Hepatocyte (in vitro differentiated cells): ENCODE measurements at places on chromosomes 13 and 19. TPM values are rescaled to one million over a fixed set of nuclear protein-coding genes. Genes with fewer than 3 reads are reported as not detected.
A peak's percentile ranks its signal among the peaks of the same experiment; 100 is the strongest.

The SPATA13 gene
- polyA plus RNA-seq = 12.4 and 12.9 TPM in 2 replicates

GRCh38 chr19:48368936-48369335 lies 4.8 kb downstream of the SYNGR4 start:
- H3K4me3 ChIP-seq = no peak overlapping the region
- peaks cover 10% of the 10 kb centered on the region for H3K4me1 ChIP-seq
- no peaks in the 10 kb centered on the region for H3K27me3 ChIP-seq
- H3K27ac ChIP-seq = no peak overlapping the region

The GPC5 gene
- 3.9 and 4.7 TPM in 2 replicates for polyA plus RNA-seq

- no peak overlapping the region for H3K4me3 ChIP-seq
- no peaks in the 10 kb centered on the region for H3K36me3 ChIP-seq
Measured at GRCh38 chr13:46676378-46676725, 120.6 kb downstream of the ESD start.

DNA sequence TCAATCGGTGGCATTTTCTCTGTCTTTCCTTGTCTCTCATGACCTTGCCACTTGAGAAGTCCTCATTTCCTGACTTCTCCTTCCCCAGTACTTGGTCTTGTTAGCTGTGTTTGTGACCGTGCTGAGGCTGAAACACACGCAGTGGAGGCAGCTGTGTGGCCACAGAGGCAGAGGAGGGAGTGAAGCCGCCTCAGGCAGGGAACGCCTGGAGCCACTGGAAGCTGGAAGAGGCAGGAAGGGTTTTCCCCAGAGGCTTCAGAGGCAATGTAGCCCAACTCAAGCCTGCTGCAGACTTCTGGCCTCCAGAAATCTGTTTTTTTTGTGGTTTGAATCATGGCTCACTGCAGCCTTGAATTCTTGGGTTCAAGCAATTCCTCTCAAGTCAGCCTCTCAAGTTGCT lies 29.2 kb upstream of the ARGLU1 start:
- H3K4me3 ChIP-seq = no peak overlapping the region
- no peaks in the 10 kb centered on the region for H3K27me3 ChIP-seq
- no peaks in the 10 kb centered on the region for H3K4me1 ChIP-seq

The SMIM7 gene
- 99.2 and 105 TPM in 2 replicates for polyA plus RNA-seq

The PSG7 gene
- polyA plus RNA-seq = not detected in 2 replicates

GRCh38 chr13:82772816-82773215 lies 1109.5 kb downstream of the SLITRK1 start:
- H3K4me3 ChIP-seq = no peak overlapping the region
- H3K4me1 ChIP-seq = no peaks in the 10 kb centered on the region
- no peaks in the 10 kb centered on the region for H3K36me3 ChIP-seq

DNA sequence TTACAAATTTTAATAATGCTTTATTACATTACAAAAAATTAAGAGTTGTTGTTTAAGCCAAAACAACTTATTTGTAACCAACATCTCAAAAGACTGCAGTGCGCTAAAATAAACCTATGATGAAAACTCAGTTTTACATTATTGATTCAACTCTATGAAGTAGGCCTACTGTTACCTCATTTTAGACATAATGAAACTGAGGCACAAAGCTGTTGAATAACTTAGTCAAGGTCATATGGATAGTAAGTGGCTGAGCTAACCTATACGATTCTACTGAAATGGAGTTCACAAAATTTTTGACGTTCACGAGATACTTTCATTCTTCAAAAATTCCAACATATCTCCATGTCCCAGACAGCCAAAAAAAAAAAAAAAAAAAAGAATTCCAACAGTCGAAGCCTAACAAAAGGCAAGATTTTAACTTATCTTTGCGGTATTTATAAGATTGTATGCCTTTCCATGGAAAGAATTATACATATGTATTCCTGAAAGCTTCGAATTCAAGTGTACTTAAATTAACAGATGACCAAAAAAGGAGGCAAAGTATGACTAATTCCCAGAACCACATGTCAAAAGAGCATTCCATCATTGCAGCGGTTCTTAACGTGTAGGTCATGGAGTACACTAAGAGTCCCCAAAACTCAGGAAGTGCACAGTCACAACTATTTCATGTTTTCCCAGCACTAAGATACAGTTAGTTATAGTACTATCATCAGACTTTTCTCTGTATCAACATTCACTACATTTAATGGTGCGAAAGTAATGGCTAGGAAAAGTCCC lies 69.4 kb downstream of the PSPC1 start:
- no peak overlapping the region for H3K4me3 ChIP-seq
- H3K27ac ChIP-seq = no peak overlapping the region
- H3K4me1 ChIP-seq = no peaks in the 10 kb centered on the region
- no peaks in the 10 kb centered on the region for H3K36me3 ChIP-seq
- DNase-seq = no peak

DNA sequence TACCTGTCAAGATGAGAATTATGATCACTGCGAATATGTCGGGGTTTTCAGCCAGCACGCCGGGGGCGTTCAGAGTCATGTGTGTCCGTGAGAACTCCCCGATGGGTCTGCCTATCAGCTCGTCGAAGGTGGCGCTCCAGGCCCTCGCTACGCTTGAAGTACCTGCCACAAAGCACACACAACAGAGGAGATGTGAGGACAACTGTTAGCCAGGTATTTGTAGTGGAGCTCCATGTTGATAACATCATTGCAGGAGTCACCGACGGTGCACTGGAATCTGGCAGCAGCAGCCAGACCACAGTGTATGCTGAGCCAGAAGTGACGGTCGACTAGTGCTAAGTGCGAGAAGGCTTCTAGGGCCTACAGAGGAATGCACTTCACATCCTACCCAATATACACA lies 62.7 kb downstream of the SLC7A1 start:
- DNase-seq = no peak
- H3K27ac ChIP-seq = peak overlapping the region; percentile 31
- no peaks in the 10 kb centered on the region for H3K27me3 ChIP-seq
- no peaks in the 10 kb centered on the region for H3K4me1 ChIP-seq

DNA sequence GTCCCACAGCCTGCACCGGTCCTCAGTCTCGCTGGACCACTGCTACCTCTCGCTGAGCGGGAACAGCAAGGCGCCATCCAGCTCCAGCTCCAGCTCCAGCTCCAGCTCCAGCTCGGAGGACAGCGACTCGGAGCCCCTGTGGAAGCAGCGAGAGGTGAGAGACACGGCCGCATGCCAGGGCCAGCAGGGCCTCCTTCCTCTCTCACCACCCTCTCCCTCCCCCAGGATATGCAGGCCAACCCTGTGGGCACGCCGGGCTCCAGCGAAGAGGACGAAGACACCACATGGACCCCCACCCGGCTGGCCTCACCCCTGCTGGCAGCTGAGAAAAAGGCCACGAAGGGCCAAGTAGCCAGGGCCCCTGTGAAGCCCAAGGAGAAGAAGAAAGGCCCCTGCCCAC lies 7.3 kb downstream of the SIX5 start:
- no peak overlapping the region for H3K27ac ChIP-seq
- H3K27me3 ChIP-seq = no peaks in the 10 kb centered on the region
- H3K4me1 ChIP-seq = peaks cover 29% of the 10 kb centered on the region
- H3K36me3 ChIP-seq = no peaks in the 10 kb centered on the region
- DNase-seq = no peak
- H3K4me3 ChIP-seq = no peak overlapping the region

The CEACAM6 gene
- polyA plus RNA-seq = 4.5 and 5.3 TPM in 2 replicates

DNA sequence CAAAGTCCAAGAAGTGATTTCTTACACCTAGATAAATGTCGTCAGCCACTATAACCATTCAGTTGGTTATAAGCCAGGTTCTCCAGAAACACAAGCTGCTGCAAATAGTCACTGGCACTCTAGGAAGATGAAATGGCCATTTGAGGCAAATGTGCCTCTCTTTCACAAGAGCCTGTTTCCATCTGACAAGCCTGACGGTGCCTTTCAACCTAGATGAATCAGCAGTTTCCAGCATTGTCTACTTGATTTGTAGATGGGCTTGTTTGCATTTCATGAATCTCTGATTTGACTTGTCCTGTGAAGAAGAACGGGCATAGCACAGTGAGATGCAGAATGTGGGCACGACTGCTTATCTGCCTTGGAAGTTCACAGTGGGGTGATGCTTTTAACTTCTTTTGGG lies 327.2 kb downstream of the LMO7 start:
- no peaks in the 10 kb centered on the region for H3K36me3 ChIP-seq
- H3K4me1 ChIP-seq = no peaks in the 10 kb centered on the region
- no peak overlapping the region for H3K27ac ChIP-seq
- no peak overlapping the region for H3K4me3 ChIP-seq
- DNase-seq = no peak

GRCh38 chr13:99342723-99343315 lies 35.6 kb upstream of the GPR183 start:
- no peaks in the 10 kb centered on the region for H3K4me1 ChIP-seq
- no peak overlapping the region for H3K4me3 ChIP-seq
- no peak overlapping the region for H3K27ac ChIP-seq
- H3K36me3 ChIP-seq = no peaks in the 10 kb centered on the region
- no peak for DNase-seq
- H3K27me3 ChIP-seq = no peaks in the 10 kb centered on the region

GRCh38 chr19:18339723-18340122 lies 675 bp upstream of the PGPEP1 start:
- no peak overlapping the region for H3K27ac ChIP-seq
- no peak for DNase-seq
- no peaks in the 10 kb centered on the region for H3K36me3 ChIP-seq

- peaks cover 7% of the 10 kb centered on the region for H3K4me1 ChIP-seq
- DNase-seq = no peak
- peaks cover 3% of the 10 kb centered on the region for H3K27me3 ChIP-seq
- no peaks in the 10 kb centered on the region for H3K36me3 ChIP-seq
- no peak overlapping the region for H3K27ac ChIP-seq
Measured at GRCh38 chr13:27012482-27013197, 159.0 kb downstream of the USP12 start.

The SAFB gene
- 75.8 and 96.3 TPM in 2 replicates for polyA plus RNA-seq

The RASAL3 gene
- 0.12 and 0.23 TPM in 2 replicates for polyA plus RNA-seq

The PTH2 gene
- not detected in 2 replicates for polyA plus RNA-seq

DNA sequence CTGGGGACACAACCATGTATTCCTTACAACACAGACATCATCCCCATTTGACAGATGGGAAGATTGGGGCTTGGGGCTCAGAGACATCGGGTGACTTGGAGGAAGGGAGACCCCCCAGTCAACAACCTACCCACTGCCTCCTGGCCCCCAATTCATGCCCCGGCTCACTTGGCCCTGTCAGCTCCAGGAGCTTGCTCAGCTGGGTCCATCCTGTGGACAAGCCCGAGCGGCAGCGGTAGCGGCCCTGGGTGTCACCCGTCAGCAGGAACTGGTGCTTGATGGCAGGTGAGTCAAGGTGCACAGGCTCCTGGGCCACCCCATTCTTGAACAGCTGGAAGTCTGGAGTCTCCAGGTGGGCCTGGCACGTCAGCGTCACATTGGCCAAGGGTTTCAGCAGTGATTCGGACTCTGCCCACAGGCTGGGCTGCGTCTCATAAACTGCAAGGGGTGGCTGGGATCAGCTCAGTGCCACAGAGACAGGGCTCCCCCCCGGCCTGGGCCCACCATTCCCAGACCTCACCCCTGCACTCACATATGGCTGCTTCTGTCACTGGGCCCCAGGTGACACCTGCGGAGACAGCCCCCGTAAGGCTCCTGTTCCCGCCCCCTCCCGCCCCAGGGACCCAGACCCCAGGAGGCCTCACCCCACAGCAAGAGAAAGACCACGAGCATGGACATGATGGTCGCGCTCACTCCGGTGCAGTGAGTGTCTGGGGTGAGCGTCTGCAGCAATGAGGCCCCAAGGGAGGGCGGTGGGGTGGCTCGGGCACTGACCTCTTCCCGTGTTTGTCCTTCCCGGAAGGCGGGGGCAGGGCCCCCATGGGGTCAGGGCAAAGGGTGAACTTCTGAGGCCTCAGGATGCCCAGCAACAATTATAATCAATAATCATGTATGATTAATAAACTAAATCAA lies at the start of gene A1BG:
TSS of gene A1BG (minus strand) at position 733 of the 912 bp plus-strand sequence. CDS start at position 678, 55 bp downstream.
- H3K27me3 ChIP-seq = no peaks in the 10 kb centered on the region
- DNase-seq = no peak
- H3K36me3 ChIP-seq = no peaks in the 10 kb centered on the region
- no peak within 1 kb of the TSS for H3K27ac ChIP-seq

- DNase-seq = no peak
- no peaks in the 10 kb centered on the region for H3K27me3 ChIP-seq
- no peaks in the 10 kb centered on the region for H3K36me3 ChIP-seq
- H3K4me3 ChIP-seq = no peak overlapping the region
- no peaks in the 10 kb centered on the region for H3K4me1 ChIP-seq
- H3K27ac ChIP-seq = no peak overlapping the region
Measured at GRCh38 chr13:110436276-110436675, 125.2 kb downstream of the RAB20 start.

The GATAD2A gene
- polyA plus RNA-seq = 31.4 and 35.3 TPM in 2 replicates

DNA sequence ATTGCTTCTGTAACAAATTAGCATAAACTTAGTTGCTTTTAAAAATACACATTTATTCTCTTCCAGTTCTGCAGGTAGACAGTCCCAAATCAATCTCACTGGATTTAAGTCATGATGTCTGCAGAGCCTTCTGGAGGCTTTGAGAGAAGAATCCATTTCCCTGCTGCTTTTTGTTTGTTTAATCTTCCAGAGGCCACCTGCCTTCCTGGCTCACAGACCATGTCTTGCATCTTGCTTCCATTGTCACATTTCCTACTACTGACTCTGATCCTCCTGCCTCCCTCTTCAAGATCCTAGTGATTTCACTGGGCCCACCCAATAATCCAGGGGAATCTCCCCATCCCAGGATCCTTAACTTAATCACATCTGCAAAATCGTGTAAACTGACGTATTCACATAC lies 473.3 kb downstream of the ITGBL1 start:
- H3K4me3 ChIP-seq = no peak overlapping the region
- H3K36me3 ChIP-seq = no peaks in the 10 kb centered on the region
- H3K27ac ChIP-seq = no peak overlapping the region
- peaks cover 20% of the 10 kb centered on the region for H3K27me3 ChIP-seq
- DNase-seq = no peak

GRCh38 chr13:97986835-97987234 lies 33.4 kb downstream of the IPO5 start:
- no peaks in the 10 kb centered on the region for H3K27me3 ChIP-seq
- DNase-seq = no peak
- no peaks in the 10 kb centered on the region for H3K4me1 ChIP-seq

The LATS2 gene
- 5.6 and 6.2 TPM in 2 replicates for polyA plus RNA-seq

DNA sequence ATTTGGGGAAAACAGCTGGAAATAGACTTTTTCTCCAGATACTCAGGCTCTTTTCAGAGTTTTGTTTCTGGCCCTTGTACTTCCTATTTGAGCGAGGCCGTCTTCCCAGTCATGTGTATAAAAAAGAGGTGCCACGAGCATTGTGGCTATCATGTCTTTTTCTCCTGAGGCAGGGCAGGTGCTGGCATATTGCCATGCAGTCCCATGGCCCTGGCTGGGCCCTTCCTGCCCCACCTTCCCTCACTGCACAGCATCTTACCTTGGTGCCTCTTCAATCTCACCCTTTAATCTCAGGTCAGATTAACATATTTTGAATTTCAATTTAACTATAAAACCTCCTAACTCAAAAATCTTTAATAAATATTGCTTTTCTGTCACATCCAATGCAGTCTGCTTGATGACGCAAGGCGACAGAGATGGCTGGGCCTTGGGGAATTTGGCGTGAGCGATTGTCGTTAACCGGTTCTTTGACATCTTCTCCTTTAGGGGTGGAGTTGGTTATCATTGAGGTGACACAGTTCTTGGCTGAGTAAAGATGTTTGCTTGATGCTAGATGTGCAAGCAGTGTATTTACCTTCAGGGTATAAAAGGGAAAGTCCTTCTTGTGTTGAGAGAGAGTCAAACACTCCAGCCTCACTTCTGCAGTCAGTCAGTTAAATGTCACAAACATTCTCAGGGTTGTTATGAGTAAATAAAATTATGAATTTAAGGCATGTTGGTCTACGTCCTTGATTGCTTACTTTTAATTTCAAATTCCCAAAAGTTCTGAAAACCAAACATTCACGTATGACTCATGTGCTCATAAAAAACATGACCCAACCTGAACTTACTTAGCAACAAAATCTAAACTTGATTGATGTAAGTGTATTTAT lies 289.9 kb downstream of the MYO16 start:
- H3K27ac ChIP-seq = no peak overlapping the region
- H3K4me1 ChIP-seq = no peaks in the 10 kb centered on the region
- no peak for DNase-seq

The VSTM2B gene
- 0.34 and 1.1 TPM in 2 replicates for polyA plus RNA-seq
